Amygdala (tissue), 56 donors: ENCODE measurements at places on chromosomes 1 and 21.

- no peak for DNase-seq
These were observed 897 bp downstream of the SLC25A24 start for GRCh38 chr1:108199201-108199691.

DNA sequence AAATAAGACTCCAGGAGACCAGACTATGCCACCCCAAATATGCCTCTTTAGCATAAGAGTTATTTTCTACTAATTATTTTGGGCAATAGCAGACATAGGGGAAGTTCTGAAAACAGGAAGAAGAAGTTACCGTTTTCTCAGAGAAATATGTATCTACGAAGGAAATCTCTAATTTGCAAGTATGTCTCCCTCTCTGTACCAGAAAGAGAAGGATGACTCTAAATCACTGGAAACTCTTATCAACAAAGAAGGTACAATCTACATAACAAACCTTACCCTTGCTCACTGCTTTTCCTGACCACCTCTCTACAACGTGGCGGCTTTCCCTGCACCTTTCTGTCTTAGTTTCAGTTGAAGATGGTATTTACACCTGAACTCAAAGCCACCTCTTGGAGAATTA lies 49.0 kb downstream of the OMA1 start:
- no peak for DNase-seq

DNA sequence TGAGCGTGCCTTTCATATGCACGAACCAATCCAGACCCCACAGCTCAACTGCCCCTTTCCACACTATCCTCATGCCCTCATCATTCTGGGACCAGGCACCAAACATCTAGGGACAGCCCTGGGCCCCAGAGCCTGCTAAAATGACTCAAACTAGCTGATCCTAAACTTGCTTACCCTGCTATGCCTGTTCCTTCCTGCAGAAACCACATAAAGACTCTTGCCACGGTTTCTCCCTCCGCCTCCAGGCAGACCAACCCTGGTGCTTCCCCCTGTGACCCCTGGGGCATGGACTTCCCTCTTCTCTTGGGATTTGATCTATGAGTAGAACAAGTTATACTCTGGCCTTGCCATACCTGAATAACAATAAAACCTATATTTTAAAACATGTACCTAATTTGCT lies 138.0 kb upstream of the CD34 start:
- DNase-seq = no peak

DNA sequence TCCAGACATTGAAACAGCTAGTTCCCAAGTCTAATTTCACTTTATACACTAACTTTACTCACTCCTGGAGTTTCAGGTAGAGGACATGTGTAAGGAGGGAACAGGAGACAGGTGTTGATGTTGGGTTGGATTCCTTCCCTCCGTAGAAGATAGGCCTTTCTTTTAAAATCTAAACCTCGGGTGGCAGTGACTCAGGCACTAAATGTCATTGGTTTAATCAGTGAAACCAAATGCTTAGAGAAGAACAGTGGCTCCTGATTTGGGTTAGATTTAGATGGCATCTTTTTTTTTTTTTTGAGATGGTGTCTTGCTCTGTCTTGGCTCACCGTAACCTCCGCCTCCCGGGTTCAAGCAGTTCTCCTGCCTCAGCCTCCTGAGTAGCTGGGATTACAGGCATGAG lies 7.2 kb downstream of the CAP1 start:
- no peak for DNase-seq

DNA sequence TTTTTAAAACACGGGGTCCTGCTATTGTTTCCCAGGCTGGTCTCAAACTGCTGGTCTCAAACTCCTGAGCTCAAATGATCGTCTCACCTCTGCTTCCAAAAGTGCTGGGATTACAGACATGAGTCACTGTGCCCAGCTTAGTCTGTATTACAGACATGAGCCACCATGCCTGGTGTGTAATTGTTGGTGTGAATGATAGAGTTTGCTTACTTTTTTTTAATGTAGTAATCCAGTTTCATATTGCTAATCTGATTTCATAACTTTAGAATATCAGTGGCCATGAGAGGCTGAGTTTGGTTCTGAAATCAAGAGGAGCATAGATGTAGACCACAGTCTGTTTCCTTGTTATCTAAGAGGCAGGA lies 3.4 kb downstream of the EPB41 start:
- no peak for DNase-seq

DNA sequence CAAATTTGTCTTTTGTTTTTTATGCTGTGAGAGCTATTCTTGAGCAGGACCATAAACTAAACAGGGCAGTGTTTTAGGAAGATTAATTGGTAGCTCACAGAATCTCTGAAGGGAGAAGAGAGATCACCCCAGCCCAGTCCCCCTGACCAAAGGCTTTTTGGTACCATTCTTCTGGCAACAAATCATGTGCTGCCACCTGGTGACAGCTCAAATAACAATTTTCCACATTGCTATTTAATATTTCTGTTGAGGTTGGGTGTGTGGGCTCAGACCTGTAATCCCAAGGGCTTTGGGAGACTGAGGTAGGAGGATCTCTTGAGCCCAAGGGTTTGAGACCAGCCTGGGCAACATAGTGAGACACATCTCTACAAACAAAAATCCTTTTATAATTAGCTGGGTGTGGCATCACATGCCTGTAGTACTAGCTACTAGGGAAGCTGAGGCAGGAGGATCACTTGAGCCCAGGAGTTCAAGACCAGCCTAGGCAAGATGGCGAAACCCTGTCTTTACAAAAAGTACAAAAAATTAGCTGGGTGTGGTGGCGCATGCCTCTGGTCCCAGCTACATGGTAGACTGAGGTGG lies 2.2 kb upstream of the TESK2 start:
- DNase-seq = no peak

DNA sequence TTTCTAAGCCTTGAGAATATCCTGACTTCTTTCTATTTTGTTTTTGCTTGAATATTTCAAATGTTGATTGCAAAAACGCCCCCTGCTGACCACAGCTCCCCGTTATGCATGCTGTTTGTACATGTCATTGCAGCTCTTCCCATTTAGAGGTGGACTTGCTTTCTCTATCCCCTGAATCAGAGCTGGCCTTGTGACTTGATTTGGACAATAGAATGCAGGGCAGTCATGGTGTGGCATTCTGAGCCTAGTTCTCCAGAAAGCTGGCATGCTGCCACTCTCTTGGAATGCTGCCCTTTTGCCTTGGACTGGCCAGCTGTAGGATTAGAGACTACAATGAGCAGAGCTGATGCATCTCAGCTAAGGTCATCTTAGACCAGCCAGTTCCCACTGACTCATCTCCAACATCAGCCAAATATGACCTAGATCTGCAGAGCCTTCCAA lies 1561.5 kb downstream of the MRPL39 start:
- DNase-seq = peak; percentile 94

DNA sequence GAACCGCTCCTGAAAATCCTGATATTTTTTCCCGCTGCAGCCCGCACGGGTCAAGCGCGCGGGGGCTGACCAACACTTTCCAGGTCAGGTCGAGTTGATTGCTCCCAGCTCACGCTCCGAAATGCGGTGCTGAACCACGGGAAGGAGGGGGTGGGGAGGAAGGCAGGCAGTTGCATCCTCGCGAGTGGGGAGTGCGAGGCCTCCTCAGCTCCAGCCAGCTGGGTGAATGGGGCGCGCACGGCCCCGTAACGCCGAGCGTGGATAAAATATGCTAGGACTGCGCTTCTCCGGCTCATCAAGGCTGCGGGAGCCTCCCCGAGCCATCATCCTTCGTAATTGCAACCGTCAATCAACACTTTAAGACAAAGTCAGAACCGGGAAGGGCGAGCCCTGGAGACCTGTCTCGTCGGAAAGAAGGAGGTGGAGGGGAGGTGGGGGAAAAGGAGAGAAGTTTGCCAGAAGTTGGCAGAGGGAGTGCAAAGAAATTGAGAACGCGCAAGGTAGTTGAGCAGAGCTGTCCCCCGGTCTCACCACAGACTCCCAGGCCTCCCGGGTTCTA lies 8.0 kb downstream of the NR5A2 start:
- no peak for DNase-seq
